EH (cell line): ENCODE measurements at places on chromosomes 11 and 22.
A peak's percentile ranks its signal among the peaks of the same experiment; 100 is the strongest.

GRCh38 chr11:1223346-1224110 is 662 bp downstream of the MUC5B start:
- no peak for DNase-seq

GRCh38 chr11:130445788-130446187 is 2.7 kb upstream of the ADAMTS15 start:
- no peak for DNase-seq

DNA sequence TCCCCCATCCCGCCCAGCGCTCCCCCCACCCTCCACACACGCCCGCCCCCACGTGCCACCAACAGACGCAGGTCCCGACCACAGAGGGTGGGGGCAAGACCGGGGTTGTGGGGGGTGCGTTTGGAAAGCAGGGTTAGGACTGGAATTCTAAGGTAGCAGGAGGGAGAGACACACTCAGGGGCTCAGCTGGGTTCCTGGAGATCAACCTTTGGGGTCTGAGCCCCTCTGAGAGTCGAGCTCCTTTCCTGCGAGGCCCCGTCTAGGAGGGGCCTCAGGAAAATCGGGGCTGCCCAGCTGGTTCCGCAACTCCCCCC is 429 bp downstream of the PGGHG start:
- no peak for DNase-seq

GRCh38 chr22:42932857-42933484 is 75.9 kb upstream of the ARFGAP3 start:
- DNase-seq, result peak; percentile 50

DNA sequence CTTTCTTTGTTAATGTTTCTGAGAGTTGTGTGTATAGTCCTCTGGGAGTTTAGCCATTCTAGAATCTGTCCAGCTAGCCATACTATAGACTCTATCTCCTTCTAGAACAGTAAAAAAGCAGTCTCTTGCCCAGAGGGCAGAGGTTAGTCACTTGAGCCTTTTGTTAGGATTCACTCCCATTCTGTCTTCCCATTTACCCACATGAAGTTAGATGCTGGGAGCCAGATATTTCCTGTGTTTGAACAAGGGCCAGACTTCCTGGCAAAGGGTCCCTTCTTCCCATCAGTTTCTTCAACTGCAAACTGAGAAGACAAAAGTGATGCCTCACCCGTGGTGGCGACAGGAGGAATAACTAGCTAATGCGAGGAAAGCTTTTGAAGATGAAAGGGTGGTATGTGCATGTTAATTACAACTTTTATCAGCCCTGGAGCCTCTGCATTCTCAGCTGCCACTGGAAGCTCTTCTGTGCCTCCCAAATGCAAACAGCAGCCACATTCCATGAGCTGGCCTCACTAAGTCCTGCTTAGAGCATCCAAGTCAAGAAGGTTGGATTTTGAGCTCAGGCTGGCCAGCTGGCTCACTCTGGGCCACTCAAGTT is 12.8 kb downstream of the CD44 start:
- DNase-seq, result peak; percentile 45

DNA sequence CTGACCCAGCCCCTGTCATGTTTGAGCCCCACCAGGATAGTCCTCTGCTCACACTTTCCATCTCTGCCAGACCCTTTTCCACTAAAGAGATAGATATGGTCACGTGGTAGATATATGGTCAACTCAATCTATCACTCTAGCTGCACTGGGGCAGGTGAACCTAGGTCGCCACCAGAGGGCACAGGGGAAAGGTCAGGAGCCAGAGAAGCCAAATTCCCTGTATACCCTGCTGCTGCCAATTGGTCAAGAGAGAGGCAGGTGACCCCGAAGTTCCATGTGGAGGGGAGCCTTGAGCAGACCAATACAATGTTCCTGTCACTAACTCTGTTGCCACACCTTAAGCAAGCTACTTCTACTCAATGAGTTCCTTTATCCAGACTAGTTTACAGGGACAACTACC is 101.1 kb upstream of the GALNT18 start:
- no peak for DNase-seq

GRCh38 chr11:40032331-40032730 is 1427.1 kb downstream of the LRRC4C start:
- DNase-seq, result no peak

- no peak for DNase-seq
Observed at GRCh38 chr11:121419836-121420235, 32.3 kb upstream of the SORL1 start.

- DNase-seq, result no peak
Observed at GRCh38 chr22:24190596-24191208, 9.4 kb downstream of the SUSD2 start.

GRCh38 chr11:57140568-57140967 is 41.2 kb upstream of the LRRC55 start:
- DNase-seq, result no peak

GRCh38 chr22:35629406-35630216 is 12.5 kb upstream of the MB start:
- peak; percentile 100 for DNase-seq

DNA sequence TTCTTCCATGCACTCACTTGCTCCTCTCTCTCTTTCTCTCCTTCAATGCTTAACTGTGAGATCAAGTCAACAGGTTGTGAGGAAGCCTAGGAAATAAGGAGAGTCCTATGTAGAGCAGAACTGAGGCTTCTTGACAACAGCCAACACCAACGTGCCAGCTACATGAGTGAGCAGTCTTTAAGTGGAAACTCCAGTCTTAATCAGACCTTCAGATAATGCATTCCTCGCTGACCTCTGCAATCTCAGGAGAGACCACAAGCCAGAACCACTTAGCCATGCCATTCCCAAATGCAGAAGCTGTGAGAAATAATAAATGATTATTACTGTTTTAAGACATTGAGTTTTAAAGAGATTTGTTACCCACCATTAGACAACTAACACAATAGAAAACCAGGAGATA is 6.1 kb upstream of the TEAD1 start:
- DNase-seq, result peak; percentile 63

DNA sequence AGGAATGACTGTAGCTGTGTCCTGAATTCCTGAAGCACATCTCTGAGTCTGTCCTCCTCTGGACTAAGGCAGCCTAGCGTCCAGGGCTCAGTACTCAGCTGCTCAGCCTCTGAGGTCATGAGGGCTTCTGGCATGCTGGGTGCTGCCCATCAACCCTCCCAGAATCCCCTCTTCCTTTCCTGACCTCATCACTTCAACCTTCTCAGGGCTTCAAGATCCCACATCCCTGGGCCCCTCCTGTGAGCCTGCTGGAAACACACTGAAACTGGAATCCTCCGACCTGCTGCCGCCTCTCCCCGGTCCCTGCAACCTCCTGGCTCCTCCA is 803 bp downstream of the KRTAP5-8 start:
- no peak for DNase-seq

DNA sequence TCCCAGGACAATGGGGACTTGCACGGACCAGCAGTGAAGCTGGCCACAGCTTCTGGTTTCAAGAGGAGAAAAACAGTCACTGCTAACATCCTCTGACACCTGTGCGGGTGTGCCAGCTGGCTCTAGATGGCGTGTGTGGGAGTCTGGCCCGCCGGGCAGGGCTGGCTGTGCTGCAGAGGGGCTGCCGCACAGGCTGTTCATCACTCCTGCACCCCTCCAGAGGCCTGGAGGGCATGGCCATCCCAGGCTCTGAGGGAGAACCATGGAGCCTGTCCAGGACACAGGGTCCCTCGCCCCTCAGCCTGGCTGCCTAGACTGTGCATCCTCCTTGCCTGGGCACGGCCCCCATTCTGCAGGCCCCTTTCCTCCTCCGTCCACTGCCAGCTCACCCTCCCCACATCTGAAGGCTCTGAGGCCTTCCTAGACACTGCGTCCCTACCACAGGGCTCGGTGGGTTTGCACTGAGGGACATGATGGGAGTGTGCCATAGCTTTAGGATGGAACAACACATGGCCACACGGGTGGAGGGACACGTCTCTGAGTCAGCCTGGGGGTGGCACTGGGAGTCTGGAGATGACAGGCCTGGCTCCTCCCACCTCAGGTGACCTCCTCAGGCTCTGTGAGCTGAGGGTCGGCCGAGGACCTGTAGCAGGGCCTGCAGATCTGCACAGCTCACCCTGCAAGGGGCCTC is 42.1 kb upstream of the GNB1L start:
- no peak for DNase-seq

GRCh38 chr22:39518996-39519680 is 1.2 kb upstream of the ATF4 start:
- DNase-seq, result no peak

DNA sequence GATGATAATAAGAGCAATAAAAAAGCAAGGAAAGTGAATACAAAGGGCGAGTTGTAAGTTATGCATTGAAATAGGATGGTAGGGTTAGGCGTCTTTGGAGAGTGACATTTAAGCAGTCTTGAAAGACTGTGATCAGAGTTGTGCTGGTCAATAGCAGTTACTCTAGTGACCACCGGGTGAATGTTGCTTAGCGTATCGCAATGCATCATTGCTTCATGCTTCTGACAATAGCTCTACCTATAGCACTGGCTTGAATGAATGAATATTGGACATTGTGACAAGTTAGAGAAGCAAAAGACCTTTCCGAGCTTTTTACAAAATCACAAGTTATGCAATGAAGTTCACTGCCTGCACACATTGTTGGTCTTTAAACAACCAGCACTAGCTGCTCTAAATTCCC is 7.7 kb upstream of the OR8B12 start:
- DNase-seq, result no peak

DNA sequence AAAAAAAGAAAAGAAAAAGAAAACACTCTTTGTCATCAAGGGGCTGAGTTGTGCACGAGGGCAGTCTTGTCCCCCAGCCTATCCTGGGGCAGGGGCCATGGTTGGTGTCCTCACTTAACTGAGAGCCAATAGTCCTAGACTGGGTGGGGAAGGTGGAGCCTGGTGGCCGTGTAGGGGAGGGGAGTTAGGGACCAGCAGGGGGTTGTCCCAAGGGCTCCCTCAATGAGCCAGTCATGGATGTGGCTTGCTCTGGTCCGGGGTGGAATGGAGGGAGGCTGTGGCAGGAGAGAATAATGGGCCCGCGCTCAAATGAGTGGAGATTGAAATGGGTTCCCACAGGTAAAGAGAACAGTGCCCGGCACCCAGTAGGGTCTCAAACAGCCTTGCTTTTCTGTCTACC is 46.2 kb downstream of the CACNA1I start:
- no peak for DNase-seq
